ENCODE measurements at places on chromosomes 6 and 20.

DNA sequence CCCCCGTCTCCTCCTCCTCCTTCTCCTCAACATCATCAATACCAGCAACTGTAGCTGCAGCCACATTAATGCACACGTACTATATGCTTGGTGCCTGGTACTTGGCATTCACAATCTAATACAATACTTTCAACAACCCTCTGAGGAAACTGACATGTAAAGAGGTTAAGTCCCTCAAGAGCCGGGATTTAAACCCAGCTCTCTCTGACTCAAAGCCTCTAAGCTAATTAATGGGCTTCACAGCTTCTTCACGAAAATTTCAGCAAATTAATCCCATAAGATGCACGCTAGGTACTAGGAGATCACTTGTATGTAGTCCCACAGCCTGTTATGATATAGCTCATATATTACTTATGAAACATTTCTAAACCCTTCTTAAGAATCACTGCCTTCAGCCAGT lies 73.1 kb upstream of the IPCEF1 start:
- DNase-seq = no peak

- DNase-seq = peak; percentile 67
Measured at GRCh38 chr6:151958332-151958731, 150.8 kb downstream of the ESR1 start.

DNA sequence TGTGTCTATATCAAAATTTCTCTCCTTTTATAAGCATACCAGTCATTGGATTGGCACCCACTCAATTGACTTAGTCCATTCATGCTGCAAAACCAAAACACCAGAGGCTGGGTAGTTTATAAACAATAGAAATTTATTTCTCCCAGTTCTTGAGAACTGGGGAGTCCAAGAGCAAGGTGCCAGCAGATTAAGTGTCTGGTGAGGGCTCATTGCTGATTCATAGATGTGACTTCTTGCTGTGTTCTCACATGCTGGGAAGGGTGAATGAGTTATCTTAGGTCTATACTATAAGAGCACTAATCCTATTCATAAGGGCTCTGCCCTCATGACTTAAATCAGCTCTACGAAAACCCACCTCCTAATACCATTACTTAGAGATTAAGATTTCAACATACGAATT lies 501.4 kb downstream of the EPM2A start:
- DNase-seq = no peak

- no peak for DNase-seq
Measured at GRCh38 chr20:16007962-16008361, 565.3 kb downstream of the KIF16B start.
